ENCODE measurements at places on chromosomes 1 and 21.

GRCh38 chr1:244444854-244445253 lies 6.9 kb downstream of the ADSS2 start:
- H3K27ac ChIP-seq: no peak overlapping the region
- no peak for DNase-seq
- peaks cover 30% of the 10 kb centered on the region for H3K36me3 ChIP-seq
- H3K4me3 ChIP-seq: peak overlapping the region; percentile 35
- H3K4me1 ChIP-seq: peaks cover 49% of the 10 kb centered on the region

GRCh38 chr1:209769971-209770370 lies 14.1 kb downstream of the TRAF3IP3 start:
- H3K27me3 ChIP-seq: no peaks in the 10 kb centered on the region
- H3K36me3 ChIP-seq: peaks cover 45% of the 10 kb centered on the region
- no peak overlapping the region for H3K27ac ChIP-seq
- H3K4me1 ChIP-seq: peaks cover 33% of the 10 kb centered on the region

DNA sequence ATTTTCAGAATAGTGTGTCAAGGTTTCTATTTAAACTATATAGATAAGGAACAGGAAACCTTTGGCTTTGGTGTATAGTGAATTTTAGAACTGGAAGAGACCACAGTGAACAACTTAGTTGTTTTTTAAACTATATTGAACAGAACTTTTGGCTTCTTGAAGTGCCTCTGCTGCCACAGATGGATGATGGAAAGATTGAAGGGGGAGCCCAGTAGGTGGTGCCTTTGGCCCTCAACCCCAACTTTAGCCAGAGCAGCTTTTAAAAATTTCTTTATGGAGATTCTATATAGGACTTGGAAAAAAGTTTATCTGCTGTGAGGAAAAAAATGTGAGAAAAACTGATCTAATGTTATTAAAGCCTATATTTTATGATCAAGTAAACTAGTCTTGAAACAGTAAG lies 50.2 kb downstream of the SWT1 start:
- no peak overlapping the region for H3K27ac ChIP-seq
- H3K4me3 ChIP-seq: no peak overlapping the region
- H3K27me3 ChIP-seq: no peaks in the 10 kb centered on the region
- no peaks in the 10 kb centered on the region for H3K36me3 ChIP-seq
- H3K4me1 ChIP-seq: no peaks in the 10 kb centered on the region

DNA sequence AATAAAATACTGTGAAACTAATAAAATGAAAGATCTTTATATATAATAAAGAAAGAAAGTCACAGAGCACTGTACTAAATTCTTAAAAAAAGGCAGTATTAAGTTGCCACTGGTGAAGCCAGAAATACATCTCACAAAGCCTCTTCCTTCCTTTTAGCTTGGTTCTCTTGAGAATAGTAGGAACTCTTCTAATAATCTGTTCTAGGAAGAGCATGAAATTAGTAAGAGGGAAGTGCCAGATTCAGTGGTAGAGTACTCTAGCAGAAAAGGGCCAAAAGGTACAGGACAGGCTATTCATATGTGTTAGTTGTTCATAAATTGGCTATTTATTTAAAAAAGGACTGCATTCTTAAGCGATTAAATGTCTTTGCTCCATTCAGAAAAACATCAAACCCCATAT lies 33.7 kb downstream of the CTTNBP2NL start:
- H3K36me3 ChIP-seq: no peaks in the 10 kb centered on the region
- H3K27me3 ChIP-seq: peaks cover 16% of the 10 kb centered on the region
- H3K27ac ChIP-seq: no peak overlapping the region

DNA sequence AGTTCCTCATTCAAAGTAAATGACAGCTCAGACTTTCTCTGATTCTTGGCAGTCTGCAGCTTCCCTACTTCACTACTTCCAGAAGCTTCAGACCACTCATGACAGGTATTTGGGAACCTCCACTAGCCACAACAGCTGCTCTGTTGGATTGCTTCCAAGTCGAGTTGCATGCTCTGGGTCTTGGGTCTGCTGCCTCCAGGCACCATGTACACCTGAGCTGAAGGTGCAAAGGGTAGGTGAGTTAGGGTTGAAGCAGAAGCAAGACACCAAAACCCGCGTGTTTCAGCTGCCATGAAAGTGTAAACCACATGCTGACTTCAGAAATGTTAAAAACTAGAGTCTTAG lies 62.7 kb downstream of the ZNF684 start:
- no peak overlapping the region for H3K27ac ChIP-seq
- no peaks in the 10 kb centered on the region for H3K36me3 ChIP-seq
- DNase-seq: no peak
- H3K27me3 ChIP-seq: peaks cover 4% of the 10 kb centered on the region
- H3K4me3 ChIP-seq: no peak overlapping the region
- peaks cover 5% of the 10 kb centered on the region for H3K4me1 ChIP-seq

DNA sequence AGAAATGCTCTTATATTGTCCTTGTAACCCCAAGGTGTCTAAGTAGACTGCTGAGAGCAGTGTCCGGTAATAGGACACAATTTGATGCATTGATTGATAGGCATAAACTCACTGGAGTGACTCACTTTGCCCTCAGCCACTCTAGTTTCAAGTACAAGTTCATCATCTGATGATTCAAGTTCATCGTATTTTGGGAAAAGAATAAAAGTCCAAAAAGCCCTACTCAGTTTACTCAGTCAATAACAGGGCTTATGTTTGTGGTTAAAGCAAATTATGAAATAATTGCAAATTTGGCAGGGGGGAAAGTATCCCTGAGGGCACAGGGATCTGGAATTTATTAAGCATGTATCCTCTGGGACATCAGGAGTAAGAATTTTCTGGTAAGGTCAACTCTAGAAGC lies 7.6 kb upstream of the ATF3 start:
- H3K27me3 ChIP-seq: peaks cover 70% of the 10 kb centered on the region
- peaks cover 4% of the 10 kb centered on the region for H3K4me1 ChIP-seq
- H3K27ac ChIP-seq: no peak overlapping the region
- no peak for DNase-seq
- peaks cover 3% of the 10 kb centered on the region for H3K36me3 ChIP-seq

GRCh38 chr1:42941640-42942330 lies 16.9 kb downstream of the SLC2A1 start:
- H3K27me3 ChIP-seq: no peaks in the 10 kb centered on the region
- H3K4me1 ChIP-seq: peaks cover 92% of the 10 kb centered on the region
- peak overlapping the region; percentile 95 for H3K27ac ChIP-seq

- DNase-seq: no peak
- no peak overlapping the region for H3K4me3 ChIP-seq
- peaks cover 23% of the 10 kb centered on the region for H3K27me3 ChIP-seq
- no peaks in the 10 kb centered on the region for H3K36me3 ChIP-seq
Observed at GRCh38 chr1:58041621-58042020, 504.9 kb downstream of the OMA1 start.

GRCh38 chr1:234230414-234230862 lies 142.8 kb upstream of the COA6 start:
- H3K4me1 ChIP-seq: peaks cover 19% of the 10 kb centered on the region
- peak overlapping the region; percentile 56 for H3K27ac ChIP-seq
- H3K4me3 ChIP-seq: peak overlapping the region; percentile 71
- H3K36me3 ChIP-seq: peaks cover 2% of the 10 kb centered on the region
- DNase-seq: peak; percentile 17

DNA sequence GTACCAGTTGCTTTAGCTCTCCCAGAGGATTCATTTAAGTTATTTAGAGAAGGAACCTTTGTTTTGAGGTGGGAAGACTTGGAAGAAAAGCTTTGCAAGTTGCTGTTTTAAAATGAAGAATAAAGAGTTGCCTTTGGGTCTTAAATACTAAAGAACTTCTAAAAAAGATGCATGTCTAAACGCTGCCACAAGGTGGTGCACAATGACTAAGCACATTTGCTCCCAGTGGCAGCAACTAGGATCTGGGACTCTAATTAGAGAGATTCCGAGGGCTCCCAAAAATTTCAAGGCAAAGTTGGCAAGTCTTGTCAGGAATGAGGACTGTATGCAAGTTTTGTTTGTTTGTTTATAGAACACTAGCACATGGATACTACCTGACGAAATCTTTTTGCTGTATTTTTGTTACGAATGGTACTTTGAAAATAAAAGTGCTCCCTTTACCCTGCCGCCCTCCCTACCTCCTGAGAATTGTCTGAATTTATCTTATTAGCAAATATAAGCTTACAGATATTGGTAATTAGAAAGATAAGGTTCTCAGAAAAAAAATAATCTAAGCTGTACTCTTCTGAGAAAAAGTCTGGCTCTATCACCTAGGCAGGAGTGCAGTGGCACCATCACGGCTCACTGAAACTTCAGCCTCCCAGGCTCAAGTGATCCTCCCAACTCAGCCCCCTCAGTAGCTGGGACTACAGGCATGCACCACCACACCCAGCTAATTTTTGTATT lies 121.8 kb downstream of the HFM1 start:
- H3K27me3 ChIP-seq: peaks cover 10% of the 10 kb centered on the region
- no peaks in the 10 kb centered on the region for H3K4me1 ChIP-seq
- H3K4me3 ChIP-seq: no peak overlapping the region
- no peaks in the 10 kb centered on the region for H3K36me3 ChIP-seq
- peak; percentile 31 for DNase-seq

- peak; percentile 87 for DNase-seq
- peak within 1 kb of the TSS; percentile 89 for H3K4me3 ChIP-seq
- peak within 1 kb of the TSS; percentile 88 for H3K27ac ChIP-seq
- H3K4me1 ChIP-seq: peaks cover 28% of the 10 kb centered on the region
Observed at GRCh38 chr1:169485431-169486280, at the start of gene SLC19A2. Gene SLC19A2, minus strand, starts transcription at chr1:169485944. Its CDS starts 178 bp downstream, at chr1:169485766.

DNA sequence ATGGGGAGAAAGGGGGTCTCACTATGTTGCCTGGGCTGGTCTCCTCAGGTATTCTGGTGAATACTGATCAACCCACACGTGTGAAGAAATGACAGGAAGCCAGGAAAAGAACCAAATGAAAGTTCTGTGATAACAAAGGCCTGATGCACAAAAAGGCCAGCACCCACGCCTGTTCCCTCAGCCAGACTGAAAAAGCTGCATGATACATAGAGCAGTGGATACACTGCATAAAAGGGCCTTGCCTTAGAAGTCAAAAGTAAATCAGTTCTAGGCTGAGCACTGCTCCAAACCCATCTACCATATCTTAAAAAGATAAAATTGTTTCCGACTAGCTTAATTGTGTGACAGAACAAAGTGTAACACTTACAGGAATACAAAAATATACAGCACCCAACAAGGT lies 36.9 kb upstream of the PSMG1 start:
- no peaks in the 10 kb centered on the region for H3K4me1 ChIP-seq
- H3K4me3 ChIP-seq: no peak overlapping the region
- no peak overlapping the region for H3K27ac ChIP-seq
- peaks cover 80% of the 10 kb centered on the region for H3K36me3 ChIP-seq
- no peak for DNase-seq

DNA sequence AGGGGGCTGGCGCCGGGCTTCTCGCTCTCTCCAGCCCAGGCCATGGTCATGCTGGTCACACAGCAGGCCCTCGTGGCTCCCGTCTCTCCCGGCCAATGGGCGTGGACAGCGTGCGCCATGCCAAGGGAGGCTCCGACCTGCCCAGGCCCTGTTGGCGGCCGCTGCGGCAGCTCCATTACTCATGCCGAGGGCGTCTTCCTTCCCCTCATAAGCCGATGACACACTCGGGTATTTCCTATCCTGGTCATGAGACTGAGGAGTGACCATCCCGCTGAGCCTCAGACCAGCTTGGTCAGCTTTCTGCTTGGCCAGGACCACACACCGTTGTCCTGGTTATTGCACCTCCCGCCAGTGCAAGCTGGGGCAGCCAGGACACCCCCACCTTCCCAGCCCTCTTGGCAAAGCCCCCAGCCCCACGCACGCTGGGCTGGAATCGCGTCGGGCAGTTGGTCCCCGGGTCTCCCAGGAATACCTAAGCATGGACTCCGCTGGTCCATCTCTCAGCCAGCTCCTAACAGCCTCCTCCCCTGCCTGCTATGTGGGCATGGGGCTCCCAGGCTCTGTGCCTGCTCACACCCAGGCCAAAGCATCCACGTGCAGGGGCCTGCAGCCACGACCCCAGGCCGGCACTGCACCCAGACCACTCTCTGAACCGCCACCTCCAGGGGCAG lies 49.8 kb downstream of the ARHGEF16 start:
- DNase-seq: no peak
- H3K27ac ChIP-seq: no peak overlapping the region
- no peaks in the 10 kb centered on the region for H3K27me3 ChIP-seq
- no peaks in the 10 kb centered on the region for H3K4me1 ChIP-seq
- H3K36me3 ChIP-seq: peaks cover 3% of the 10 kb centered on the region

DNA sequence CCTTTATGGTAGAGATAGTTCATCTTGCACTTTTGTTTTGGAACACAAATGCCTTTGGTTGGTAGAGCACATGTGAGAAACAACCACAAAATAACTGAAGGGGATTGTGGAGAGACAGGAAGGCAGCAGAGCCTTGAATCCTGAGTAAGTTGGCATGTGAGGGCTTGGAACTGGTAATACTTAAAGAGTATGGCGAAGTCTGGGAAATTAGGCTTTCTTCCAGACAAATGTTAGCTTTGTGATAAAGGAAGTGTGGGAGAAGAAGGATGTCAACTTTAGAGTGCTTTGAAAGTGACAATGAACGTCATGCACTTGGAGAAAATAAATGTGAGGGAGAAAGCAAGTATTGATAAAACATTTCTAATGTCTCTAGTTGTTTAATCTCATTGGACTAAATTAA lies 476.3 kb upstream of the ZRANB2 start:
- peaks cover 4% of the 10 kb centered on the region for H3K36me3 ChIP-seq
- no peak overlapping the region for H3K4me3 ChIP-seq
- DNase-seq: no peak
- H3K27me3 ChIP-seq: no peaks in the 10 kb centered on the region

GRCh38 chr1:32470991-32471694 lies 6.3 kb downstream of the ZBTB8B start:
- no peak for DNase-seq
- peaks cover 42% of the 10 kb centered on the region for H3K27me3 ChIP-seq
- H3K4me3 ChIP-seq: no peak overlapping the region
- no peaks in the 10 kb centered on the region for H3K4me1 ChIP-seq
- no peaks in the 10 kb centered on the region for H3K36me3 ChIP-seq

GRCh38 chr21:15332572-15332971 lies 267.8 kb upstream of the NRIP1 start:
- peaks cover 10% of the 10 kb centered on the region for H3K27me3 ChIP-seq
- H3K27ac ChIP-seq: no peak overlapping the region
- no peaks in the 10 kb centered on the region for H3K4me1 ChIP-seq
- no peak for DNase-seq

GRCh38 chr1:23557471-23558124 lies 1.7 kb downstream of the ID3 start:
- H3K27me3 ChIP-seq: peaks cover under 1% of the 10 kb centered on the region
- H3K27ac ChIP-seq: peak overlapping the region; percentile 38
- DNase-seq: no peak

DNA sequence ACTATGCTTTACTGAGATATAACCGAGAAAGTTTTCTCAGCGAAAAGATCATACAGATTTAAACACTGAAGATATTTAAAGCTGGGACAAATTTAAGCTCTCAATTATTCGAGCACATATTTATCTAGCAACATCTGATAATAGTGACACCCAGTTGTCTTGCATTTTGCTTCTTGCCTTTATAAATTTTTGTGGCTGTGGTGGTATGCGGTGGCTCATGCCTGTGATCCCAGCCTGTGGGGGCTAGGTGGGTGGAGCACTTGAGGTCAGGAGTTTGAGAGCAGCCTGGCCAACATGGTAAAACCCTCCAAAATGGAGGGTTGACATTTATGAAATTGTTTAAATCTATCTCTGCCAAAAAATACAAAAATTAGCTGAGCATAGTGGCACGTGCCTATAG lies 312.2 kb downstream of the SPATA17 start:
- DNase-seq: no peak
- H3K4me3 ChIP-seq: no peak overlapping the region
- H3K4me1 ChIP-seq: no peaks in the 10 kb centered on the region
- H3K27ac ChIP-seq: no peak overlapping the region

- no peak for DNase-seq
- H3K27me3 ChIP-seq: no peaks in the 10 kb centered on the region
- no peaks in the 10 kb centered on the region for H3K4me1 ChIP-seq
- no peaks in the 10 kb centered on the region for H3K36me3 ChIP-seq
- H3K4me3 ChIP-seq: no peak overlapping the region
Observed at GRCh38 chr1:241590719-241591118, 49.5 kb downstream of the CHML start.

GRCh38 chr1:222251847-222252246 lies 296.1 kb downstream of the HHIPL2 start:
- no peaks in the 10 kb centered on the region for H3K36me3 ChIP-seq
- DNase-seq: no peak
- H3K27me3 ChIP-seq: peaks cover 1% of the 10 kb centered on the region
- H3K4me1 ChIP-seq: peaks cover 4% of the 10 kb centered on the region

All from effector memory CD8-positive, alpha-beta T cell (primary cell).